Spleen (tissue), 13 donors: ENCODE measurements at places on chromosomes 5 and 9. TPM values are rescaled to one million over a fixed set of nuclear protein-coding genes. Genes with fewer than 3 reads are reported as not detected.

GRCh38 chr9:36323926-36324325, 65.7 kb upstream of the GNE start:
- no peak for DNase-seq

- DNase-seq = peak; percentile 53
These were observed 2.8 kb downstream of the ADGRD2 start for GRCh38 chr9:124452841-124453585.

DNA sequence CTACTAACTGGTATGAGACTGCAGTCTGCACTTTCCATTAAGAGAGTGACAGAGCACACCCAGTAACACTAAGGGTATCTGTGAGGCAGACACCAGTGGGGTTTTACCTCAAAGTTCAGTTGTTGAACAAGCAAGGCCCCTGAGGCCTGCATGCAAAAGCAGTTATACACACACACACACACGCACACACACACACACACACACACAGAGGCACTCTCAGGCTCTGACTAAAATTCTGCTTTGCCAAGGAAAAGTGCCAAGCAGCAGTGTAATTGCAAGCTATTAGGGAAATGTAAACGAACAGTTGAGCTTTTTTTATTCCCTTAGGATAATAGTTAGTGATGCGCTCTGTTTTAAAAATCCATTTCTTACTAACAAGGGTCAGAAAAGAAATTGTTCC, 377.1 kb downstream of the SPOCK1 start:
- no peak for DNase-seq

- peak; percentile 71 for DNase-seq
These were observed 105.2 kb upstream of the IER5L start for GRCh38 chr9:129283291-129283691.

DNA sequence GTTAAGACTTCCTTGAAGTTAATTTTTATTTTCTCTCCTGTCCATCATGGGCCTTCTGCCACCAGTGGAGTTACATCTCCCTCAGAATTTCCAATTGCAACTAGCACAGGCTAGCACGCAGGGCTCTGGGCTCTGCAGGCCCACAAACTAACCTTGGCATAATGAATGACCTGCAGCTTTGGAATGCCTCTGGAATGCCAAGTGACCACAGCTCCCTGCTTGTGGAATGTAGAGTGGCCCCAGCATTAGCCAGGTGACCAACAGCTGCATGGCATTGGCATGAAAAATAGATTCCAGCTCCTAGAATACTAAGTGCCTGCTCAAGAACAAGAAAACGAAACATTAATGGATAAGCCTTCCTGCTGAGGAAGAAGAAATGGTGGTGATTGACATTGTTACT, 726.1 kb downstream of the BRINP1 start:
- DNase-seq = no peak

DNA sequence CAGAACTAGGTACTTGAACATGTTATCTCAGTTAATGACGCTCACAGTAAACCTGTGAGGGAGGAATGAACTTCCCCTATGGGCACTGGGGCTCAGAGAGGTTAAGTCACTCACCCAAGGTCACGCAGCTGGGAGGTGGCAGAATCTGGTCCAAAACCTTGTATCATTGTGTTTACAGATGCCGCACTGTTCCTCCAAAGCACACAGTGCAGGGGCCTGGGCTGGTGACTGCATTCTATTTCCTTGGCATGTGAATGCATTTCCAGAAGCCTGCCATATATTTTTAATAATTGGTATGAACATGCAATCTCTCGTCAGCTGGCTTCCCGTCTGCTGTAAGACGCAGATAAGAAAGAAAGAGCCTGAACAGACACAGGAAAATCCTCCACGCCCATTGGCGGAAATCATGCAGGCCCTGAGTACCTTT, 77.0 kb upstream of the TBC1D2 start:
- no peak for DNase-seq

DNA sequence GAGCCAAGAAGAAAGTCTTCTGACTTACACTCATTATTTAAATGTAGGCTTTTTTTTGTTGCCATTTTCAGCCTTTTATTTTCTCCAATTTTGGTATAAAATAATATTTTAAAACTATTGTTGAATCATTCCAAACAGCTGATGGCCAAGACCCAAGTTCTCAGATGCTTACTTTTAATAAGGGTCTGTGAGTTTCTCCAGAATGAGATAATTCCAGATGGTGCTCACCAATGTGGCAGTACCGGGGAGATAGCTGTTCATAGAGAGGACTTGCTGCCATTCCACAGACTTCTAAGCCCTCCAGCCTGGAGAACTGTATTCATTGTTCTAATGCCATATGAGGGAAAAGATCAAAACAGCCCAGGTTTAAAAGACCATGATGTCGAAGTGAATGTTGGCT, 5.3 kb upstream of the C1QTNF2 start:
- DNase-seq = no peak

DNA sequence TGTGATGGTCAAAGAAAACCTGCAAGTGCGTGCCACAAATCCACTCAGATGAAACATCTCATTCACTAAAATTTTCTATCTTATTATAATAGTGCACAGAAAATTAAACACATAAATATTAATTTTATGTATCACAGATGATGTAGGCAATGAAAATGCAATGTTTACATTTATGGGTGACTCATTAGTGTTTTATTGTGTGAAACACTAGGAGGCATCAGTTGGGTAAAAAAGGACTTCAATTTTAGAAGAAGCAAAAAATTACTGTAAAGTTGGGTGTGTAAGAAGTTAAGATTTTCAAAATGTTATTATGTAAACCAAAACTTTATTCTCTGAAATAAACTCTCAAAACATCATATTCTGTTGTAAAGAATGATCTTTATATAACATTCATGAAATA, 4.0 kb downstream of the MEF2C start:
- DNase-seq = no peak

DNA sequence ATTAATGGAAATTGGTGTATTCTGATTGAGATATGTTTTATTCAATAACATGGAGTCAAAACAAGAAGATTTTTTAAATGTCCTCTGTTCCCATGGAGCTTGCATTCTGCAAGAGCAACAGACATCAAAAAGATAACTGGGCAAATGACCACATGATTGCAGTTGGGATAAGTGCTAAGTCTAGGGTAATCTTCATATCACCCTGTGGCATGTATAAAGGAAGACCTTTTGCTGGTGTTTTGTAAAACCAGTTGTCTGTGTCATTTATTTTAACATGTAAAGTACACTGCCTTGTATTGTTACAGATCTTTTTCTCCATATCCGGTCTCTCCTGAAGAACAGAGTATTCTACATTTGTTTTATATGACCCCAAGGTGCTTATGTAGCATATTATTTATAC, 44.0 kb downstream of the PTCD2 start:
- no peak for DNase-seq

- peak; percentile 17 for DNase-seq
These were observed 246.0 kb downstream of the GADD45G start for GRCh38 chr9:89850631-89851325.

- DNase-seq = no peak
These were observed 69.8 kb downstream of the KDM4C start for GRCh38 chr9:6827439-6828145.

DNA sequence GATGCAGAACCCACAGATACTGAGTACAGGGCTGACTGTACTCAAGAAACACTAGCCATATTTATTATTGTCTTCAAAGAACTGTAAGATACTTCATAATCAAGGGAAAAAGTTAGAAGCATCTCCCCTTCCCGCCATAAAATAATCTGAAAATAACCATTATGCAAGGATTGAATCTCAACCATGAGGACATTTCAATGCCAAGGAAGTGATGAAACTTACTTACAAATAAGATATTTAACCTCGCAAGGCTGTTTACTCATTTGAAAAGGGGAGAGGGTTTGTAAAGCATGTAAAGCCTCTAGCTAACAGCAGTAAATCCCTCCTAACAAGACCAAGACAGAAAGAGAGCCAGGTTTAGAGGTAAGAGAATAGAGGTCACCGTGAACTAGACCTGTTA, 6.3 kb downstream of the MYO10 start:
- DNase-seq = no peak

DNA sequence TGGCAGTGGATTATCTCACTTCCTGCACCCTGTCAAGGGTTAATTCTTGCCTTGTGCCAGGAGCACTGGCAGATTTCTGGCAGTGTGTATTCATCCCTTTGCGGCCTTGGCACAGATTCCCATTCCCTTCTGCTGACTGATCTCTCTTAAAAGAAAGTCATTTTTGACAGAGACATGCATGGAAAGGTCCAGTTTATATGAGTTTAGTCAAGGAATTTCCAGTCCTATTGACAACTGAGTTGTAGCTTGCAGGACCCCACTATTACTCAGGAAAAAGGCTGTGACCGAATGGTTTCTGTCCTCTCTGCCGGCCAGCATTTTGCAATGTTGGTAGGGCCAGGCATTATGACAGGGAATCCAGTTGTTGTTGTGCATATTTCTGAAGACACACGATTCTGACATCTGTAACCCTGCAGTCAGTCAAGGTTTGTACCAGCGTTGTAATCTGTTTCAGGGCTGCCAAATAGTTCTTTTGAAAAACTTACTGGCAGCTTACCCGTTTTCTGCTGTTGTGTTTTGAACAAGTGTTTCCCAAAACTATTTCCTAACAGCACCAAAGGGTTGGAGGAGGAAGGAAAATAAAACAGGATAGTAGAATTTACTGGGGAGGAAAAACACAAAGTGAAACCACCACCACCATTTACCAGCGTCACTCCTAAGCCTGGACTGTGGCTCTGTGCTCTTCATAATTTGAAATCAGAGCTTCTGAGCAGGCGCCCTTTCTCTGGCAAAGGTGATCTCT, 243.4 kb upstream of the KLF4 start:
- DNase-seq = no peak

- no peak for DNase-seq
These were observed 599.1 kb upstream of the CLINT1 start for GRCh38 chr5:158458086-158458485.

- no peak for DNase-seq
These were observed 207.9 kb downstream of the GDNF start for GRCh38 chr5:37631939-37632338.

DNA sequence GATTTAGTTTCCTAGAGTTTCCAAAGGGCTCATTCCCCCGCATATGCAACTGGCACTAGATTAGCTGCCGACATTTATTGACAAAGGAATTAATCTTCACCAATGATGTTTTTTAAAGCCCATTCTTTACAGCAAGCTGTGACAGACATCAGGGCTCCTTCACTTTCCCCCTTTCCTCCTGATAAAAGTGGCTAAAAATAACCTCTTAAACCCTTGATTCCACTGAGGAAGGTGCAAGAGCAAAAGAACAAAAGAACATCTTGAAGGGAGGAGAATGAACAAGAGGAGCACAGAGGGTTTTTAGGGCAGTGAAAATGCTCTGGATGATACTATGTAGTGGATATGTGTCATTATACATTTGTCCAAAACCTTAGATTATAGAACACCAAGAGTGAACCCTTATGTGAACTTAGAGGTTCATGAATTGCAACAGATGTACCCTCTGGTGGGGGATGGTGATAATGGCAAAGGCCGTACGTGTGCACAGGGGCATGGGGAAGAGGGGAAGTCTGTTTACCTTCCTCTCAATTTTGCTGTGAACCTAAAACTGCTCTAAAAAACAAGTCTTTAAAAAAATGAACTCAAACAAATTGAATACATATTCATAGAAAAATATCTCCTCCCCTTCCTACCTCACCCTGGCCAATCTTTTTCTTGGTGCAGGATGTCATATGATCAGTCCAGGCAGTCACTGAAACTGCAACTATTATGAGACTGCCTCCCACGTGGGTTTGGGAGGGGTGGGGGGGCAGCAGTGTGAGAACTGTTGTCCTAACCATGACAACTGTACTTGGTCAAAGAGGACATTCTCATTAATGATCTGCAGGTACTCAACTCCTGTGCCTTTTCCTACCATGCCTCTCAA, 83.0 kb downstream of the MARCHF3 start:
- no peak for DNase-seq

Gene CD180
- total RNA-seq = 24.7 TPM

Gene GADD45G
- total RNA-seq = 2.6 TPM

Gene KCNV2
- not detected for total RNA-seq

Gene HSPB3
- total RNA-seq = not detected

Gene C5orf34
- total RNA-seq = 3.4 TPM

Gene ASPN
- total RNA-seq = not detected
